ENCODE measurements at places on chromosomes 5 and 9.

DNA sequence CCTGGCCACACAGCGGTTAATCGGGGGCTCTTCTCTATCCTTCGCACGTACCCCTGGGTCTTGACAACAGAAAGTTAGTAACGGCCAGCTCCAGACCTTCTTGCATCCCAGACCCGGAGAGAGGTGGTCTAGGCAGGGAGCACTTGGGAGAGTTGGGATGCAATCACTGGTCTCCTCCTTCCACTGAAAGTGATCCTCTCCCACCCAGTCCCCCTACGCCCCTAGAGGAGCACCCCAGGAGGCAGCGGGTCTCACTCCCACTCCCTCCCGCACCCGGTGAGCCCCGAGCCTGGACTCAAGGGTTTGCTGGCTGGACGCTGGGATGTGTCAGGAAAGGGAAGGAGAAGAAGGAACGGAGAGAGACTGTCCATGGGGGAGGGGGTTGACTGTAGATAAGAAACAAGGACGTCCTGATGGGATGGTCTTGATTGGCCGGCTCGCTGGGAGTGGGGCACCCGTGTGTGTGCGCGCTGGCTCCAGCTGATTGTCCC lies 2.0 kb downstream of the RORB start:
- no peak for DNase-seq

GRCh38 chr5:57776035-57776434 lies 293.4 kb upstream of the ACTBL2 start:
- DNase-seq = no peak

DNA sequence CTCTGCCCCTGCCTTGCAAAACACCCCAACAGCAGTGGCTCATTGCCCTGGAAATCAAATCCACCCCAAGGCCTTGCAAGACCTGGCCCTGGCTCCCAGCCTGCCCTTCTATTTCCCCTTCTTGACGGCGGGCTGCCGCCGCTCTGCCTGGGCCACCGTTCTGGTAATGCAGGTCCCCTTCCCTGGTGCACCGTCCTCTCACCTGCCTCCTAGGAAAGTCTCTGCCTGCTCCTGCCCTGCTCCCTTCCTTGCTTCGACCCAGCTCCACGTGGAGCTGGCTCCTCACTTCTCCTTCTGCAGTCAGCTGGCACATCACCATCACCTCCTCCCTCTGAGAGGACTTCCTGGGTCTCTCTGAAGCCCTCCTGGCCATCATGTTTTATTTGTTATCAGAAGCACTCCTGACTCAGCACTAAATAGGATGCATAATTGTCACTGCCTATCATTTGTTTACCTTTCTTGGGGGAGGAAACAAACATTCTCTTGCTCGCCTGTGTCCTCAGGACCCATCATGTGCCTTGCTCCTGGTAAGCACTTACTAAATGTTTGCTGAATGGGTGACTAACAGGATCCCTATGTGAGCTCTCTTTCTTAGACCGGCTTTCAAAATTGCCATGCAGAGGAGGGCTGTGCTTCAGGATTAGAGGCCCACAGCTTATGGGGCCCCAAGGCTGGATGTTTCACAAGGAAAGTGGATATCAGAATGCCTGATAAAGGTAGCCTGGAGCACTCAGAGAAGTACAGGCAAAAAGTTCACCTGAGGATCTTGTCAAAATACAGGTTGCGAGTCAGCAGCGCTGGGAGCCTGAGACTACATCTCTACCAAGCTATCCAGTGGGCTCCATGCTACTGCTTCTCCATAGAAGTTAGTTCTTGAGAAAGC lies 19.6 kb upstream of the C5orf47 start:
- no peak for DNase-seq

GRCh38 chr5:149251546-149251945 lies 20.1 kb upstream of the AFAP1L1 start:
- DNase-seq = no peak

GRCh38 chr5:91281401-91281800 lies 101.7 kb downstream of the ARRDC3 start:
- no peak for DNase-seq

Measured in urothelium cell line (cell line).